T-helper 9 cell (primary cell): ENCODE measurements at places on chromosomes 3 and 15.

DNA sequence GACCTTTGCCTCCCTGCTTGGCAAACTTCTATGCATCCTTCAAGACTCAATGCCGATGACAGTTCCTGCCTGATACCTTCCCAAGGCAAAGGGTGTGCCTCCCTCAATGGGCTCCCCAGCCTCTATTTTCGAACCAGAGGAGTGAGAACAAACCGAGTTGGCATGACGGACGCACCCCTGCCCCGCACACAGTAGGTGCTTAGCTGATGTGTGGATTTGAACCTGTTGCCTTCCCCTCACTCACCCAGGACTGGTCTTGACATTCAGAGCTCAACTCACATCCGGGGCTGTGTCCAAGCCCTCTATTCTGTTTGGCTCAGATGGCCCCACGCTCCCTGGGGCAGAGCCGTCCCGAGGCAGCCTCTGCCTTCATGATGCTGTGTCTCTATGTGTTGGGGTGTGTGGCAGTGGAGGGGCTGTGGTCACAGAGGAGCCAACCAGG is 52.2 kb upstream of the SLC6A11 start:
- DNase-seq: no peak

DNA sequence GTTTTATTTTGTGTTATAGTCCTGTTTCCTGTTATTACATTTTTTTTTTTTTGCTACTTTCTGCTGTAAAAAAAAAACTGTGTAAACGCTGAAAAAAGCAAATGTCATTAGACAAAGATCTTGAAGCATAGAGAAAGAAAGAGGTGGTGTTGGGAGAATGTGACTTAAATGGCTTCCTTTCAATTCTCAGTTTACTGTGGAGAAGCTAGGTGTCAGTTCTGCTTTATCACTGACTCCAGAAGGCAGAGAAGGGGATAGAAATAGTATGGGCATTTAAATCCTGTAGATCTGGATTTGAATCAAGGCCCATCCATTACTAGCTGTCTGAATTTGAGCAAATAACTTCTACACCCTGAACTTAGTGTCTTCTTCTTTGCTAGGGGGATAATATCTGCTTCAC is 23.0 kb downstream of the PPM1L start:
- DNase-seq: no peak

DNA sequence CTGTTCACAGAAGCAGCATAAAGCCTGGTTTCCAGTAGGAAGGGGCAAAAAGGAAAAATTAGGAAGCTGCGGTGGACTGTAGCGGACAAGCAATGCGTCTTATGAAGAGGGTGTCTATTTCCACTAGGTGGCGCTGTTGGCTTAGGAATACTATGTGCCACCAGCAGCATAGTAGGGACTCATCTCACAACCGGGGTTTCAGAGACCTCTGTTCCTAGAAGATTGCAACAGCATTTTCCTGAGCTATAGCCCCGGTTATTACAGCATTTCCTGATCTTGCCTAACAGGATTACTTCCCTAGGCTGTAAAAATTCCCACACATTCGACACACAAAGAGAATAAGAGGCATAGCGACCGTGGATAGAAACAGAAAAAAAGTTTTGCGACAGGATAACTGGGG is 683.0 kb downstream of the TBL1XR1 start:
- DNase-seq: no peak

- no peak for DNase-seq
Observed at GRCh38 chr3:54960701-54961100, 32.8 kb upstream of the LRTM1 start.

DNA sequence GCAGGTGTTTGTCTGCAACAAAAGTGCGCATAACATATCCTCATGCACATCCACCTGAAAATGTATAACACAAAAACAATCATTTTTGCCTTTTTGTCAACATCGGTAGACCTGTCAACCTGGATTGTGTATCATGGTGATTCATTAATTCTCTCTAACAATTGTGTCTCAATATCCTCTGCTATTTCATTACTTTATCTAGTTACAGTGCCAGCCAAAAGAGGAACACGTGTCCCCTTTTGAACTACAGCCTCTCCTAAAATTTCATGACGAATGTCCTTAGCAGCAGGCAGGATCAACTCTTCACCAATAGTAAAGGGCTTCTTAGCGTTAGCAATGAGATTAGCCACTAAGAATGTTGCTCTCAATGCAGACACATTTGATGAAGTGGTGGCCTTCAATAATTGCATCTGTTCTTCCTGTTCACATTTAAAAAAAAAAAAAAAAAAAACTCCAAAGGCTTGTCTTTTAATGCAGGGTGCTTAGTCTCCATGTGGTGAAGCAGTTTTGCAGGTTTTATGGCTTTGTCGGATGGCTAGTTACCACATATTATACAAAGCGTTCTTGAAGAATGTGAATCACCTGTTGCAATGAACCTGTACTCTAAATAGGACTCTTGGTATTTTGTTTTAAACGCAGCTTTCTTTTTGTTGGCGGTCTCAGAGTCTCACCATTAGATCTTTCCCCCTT is 45.7 kb upstream of the MCTP2 start:
- no peak for DNase-seq

- no peak for DNase-seq
Observed at GRCh38 chr3:94996743-94997142, 933.9 kb downstream of the NSUN3 start.

DNA sequence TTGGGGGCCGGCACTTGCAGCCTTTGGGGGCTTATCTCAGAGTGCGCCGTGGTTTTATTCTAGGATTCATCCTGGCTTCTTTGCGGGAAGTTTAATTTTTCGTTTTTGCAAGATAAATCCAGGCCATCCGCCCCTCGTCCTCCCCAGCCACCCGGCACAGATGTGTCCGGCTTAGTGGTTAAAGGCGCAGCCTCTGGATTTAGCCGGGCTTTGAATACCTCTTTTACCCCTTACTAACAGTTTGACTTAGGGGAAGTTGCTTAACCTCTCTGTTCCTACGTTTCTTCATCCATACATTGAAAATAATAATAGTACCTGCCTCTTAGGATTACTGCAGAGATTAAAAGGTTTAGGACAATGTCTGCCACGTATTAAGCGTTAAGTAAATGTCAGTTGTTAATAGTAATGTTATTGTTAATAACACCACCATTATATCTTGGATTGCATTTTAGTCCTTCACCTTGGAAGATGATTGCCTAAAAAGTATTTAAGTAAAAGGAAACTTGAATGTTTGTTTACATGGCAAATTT is 714 bp downstream of the ECT2 start:
- no peak for DNase-seq

DNA sequence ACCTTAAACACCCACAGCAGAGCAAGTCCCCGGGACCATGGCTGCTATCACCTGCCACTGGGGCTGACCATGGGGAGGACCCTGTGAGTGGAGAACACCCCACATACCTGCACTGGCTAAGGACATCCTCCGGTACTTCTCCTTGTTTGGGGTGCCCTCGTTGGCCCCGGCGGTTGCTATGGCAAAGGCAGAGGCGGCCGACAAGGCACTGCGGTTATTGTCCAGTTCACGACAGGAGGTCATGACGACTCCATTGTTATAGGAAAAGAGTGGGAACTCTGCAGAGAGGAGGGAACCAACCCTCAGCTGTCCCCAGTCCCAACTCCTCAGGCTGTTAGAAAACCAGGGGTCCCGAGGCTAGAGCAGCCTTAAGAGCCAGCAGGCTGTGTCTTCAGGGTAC is 54.8 kb upstream of the CTSH start:
- DNase-seq: no peak

DNA sequence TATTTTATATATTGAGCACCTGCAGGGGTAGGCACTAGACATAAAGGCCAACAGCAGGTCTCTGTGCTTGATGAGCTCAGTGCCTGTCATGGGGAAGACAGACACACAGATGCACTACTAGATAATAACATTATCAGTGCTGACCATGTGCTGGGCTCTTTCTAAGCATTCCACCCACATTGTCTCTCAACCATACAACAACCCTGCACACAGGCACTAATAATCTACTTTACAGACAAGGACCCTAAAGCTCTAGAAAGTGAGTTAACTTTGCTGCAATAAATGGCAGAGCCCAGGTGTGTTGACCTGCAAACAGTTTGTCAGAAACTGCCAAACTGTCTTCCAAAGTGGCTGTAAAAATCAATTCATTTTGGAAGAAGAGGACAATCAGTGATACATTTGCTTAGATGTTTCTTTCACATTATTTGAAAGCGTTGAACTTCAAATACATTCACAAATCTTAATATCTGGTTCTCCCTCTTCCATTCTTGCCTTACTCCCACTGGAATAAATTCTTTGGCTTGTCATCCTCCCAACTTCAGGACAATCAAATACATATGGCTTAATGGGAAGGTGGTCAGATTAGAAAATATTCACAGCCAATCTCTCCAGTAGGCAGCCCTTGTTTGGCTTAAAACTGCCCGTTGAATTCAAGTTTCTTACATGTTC is 11.0 kb upstream of the PP2D1 start:
- DNase-seq: no peak

DNA sequence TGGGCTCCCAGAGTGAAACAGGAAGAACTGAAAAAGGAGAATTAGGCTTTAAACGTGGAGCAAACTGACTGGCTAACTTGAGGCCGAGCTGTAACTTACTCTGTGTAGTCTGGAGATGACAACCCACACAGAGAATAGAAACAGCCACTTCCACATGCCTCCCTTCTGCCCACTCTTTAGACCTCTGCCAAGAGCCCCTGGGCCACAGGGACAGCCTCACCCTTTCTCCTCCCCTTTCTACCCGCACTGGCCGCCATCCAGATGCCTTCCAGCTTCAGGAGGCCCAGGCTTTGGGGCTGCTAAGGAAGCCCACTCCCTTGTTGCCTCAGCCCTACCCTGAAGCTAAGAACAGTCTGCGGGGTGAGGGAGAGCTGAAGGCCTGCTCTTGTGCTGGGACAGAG is 6.8 kb downstream of the ARHGAP31 start:
- no peak for DNase-seq

- DNase-seq: no peak
Observed at GRCh38 chr15:61062268-61062861, 166.7 kb downstream of the RORA start.

DNA sequence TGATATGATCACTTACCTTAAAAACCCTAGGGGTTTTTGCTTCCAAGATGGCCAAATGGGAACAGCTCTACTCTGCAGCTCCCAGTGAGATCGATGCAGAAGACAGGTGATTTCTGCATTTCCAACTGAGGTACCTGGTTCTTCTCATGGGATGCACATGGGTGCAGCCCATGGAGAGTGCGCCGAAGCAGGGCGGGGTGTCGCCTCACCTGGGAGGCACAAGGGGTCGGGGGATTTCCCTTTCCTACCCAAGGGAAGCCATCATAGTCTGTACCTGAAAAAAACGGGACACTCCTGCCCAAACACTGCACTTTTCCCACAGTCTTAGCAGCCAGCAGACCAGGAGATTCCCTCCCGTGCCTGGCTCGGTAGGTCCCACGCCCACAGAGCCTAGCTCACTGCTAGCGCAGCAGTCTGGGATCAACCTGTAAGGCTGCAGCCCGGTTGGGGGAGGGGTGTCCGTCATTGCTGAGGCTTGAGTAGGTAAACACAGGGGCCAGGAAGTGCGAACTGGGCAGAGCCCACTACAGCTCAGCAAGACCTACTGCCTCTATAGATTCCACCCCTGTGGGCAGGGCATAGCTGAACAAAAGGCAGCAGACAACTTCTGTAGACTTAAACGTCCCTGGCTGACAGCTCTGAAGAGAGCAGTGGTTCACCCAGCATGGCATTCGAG is 78.6 kb downstream of the CTNNB1 start:
- DNase-seq: no peak

DNA sequence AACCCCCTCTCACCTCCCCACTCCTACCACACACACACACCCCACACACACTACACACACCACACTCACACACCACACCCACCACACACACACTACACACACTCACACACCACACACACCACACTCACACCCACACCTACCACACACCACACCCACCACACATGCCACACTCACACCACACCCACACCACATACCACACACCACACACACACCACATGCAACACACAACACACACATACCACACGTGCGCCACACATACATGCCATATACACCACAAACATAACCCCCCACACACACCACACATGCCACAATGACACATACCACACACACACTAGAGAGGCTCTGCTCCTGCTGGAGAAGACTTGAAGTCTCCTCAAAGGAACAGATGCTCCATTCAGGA is 5.9 kb upstream of the ITPKA start:
- DNase-seq: no peak

GRCh38 chr15:70101459-70102113 is 3.9 kb upstream of the TLE3 start:
- no peak for DNase-seq

DNA sequence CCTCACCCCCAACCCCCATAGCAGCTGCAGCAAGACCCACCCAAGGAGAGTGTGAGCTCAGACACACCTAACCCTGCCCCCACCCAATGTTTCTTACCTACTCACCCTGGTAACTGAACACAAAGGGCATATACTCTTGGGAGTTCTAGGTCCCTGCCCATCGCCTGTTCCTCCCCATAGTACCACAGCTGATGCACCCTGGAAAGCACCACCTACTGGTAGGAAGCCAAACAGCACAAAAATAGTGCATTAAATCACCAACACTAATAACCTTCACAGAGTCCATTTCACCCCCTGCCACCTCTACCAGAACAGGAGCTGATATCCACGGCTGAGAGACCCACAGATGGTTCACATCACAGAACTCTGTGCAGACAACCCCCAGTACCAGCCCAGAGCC is 245.2 kb downstream of the EFHB start:
- DNase-seq: no peak

DNA sequence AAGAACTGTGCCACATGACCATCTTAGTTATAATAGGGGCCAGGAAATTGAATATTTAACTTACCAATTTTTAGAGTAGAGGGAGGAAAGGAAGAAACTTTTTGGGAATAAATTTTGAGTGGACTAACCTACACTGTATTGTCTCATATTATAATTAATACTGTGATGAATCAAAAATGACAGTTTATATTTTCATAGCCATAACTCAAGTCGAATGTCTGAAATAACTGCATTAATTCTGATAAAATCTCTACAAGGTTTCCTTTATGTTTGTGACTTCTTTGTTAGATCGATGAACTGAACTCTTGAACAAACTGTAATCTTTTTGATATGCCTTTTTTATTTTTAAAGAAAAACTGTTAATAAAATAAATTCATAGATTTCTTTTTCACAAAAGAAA is 132.8 kb upstream of the DPH6 start:
- no peak for DNase-seq

DNA sequence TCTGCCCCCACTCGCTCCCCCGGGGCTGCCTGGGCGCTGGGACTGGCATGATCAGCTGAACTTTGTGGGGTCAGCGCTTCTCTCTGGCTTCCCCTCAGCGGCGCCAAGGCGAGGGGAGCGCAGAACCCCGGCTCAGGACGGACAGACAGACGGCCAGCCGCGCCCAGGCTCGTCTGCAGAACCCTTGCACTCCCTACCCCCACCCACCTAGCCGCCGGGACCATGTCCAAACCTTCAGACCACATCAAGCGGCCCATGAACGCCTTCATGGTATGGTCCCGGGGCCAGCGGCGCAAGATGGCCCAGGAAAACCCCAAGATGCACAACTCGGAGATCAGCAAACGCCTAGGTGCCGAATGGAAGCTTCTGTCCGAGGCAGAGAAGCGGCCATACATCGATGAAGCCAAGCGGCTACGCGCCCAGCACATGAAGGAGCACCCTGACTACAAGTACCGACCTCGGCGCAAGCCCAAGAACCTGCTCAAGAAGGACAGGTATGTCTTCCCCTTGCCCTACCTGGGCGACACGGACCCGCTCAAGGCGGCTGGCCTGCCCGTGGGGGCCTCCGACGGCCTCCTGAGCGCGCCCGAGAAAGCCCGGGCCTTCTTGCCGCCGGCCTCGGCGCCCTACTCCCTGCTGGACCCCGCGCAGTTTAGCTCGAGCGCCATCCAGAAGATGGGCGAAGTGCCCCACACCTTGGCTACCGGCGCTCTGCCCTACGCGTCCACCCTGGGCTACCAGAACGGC is 621 bp downstream of the SOX14 start:
- DNase-seq: no peak
